ENCODE measurements at places on chromosomes 11 and 22.

DNA sequence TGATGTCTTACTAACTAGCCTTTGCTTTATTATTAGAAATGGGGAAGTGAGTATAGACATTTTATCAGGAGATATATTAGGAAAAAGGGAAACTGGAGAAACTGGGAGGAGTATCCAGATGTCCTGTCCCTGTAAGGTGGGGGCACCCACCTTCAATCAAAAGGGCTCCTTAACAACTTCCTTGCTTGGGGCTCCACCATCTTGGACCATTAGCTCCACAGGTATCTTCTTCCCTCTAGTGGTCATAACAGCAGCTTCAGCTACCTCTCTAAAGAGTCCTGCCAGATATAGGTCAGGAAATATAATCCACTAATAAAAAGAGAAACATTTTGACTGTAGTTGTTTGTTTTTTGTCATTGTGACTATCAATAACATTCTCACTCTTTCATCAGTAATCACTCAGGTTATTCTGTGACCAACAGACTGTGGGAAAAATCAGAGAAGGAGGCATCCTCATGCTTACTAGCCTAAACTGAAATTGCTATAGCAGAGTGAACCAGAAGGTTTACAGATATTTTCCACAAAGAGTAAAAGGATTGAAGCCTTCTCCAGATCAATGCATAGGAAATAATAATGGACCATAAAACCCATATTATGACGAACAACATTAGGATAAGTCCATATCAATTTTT, 10.4 kb downstream of the OR51B4 start:
- DNase-seq, result no peak

GRCh38 chr11:119108146-119108856, 1.2 kb downstream of the C2CD2L start:
- peak; percentile 45 for DNase-seq

GRCh38 chr22:39405346-39406085, 5.9 kb downstream of the TAB1 start:
- DNase-seq, result no peak

- peak; percentile 54 for DNase-seq
Measured at GRCh38 chr11:65225279-65226102, 36.3 kb upstream of the POLA2 start.

DNA sequence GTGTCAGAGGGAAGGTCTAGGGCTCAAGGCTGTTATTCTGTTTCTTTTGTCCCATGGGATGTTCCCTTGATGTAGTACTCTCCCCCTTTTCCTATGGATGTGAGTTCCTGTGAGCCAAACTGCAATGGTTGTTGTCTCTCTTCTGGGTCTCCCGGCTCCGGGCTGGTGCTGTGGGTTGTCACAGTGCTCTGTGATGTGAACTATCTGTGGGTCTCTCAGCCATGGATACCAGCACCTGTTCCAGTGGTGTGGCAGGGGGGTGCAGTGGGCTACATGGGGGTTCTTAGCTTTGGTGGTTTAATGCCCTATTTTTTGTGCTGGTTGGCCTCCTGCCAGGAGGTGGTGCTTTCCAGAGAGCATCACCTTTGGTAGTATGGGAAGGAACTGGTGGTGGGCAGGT, 941.1 kb downstream of the KCNA4 start:
- DNase-seq, result no peak

- no peak for DNase-seq
Measured at GRCh38 chr22:44972363-44973083, 37.3 kb downstream of the PHF21B start.

DNA sequence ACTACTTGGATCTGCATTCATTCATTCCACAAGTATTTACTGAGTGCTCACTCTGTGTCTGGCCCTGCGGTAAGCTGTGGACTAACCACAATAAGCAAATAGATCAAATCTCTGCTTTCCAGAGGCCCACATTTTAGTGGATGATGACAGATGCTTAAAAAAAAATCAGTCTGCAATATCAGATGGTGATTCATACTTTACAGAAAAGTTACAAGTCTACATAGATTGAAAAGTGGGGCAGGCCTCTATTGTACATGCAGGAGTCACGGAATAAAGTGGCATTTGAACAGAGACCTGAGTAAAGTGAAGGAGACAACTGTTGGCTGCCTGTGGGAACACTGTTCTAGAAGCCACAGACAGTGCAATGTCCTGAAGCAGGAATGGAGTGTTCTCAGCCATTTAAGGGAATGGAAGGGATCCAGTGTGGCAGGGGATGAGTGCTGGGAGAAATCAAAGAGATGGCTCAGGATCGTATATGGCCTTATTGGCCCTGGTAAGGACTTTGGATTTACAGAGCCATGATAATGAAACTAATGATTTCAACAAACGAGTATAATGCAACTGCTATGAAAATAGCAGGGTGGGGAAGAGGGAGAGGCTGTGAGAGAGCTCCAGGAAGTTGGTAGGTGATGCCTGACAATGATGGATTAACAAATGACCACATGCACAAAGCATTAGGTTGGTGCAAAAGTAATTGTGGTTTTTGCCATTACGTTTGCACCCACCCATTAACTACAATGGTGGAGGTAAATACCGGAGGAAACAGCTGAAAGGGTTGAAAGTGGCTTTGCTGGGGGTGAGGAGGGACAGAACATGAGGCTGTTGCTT, 31.1 kb downstream of the TMEM45B start:
- peak; percentile 58 for DNase-seq

GRCh38 chr11:331358-332060, 10.8 kb upstream of the IFITM3 start:
- DNase-seq, result no peak

- DNase-seq, result peak; percentile 38
Measured at GRCh38 chr11:73384872-73385689, 8.9 kb downstream of the RELT start.

DNA sequence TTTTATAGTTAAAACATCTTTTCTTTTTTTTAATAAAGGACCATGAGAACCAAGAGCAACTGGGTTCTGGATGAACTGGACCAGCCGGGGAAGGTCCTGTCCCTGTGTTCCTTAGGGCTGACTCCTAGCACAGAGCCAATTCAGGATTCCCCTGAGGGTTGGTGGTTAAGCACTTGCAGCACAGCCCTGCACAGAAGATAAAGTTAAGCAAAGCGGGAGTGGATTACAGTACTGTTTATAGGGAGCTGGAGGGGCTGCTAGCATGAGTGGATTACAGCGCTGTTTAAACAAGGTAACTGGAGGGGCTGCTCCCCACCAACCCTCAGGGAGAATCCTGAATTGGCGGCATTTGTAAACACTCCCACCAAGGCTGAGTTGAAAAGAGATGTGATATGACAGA, 90.6 kb downstream of the CELSR1 start:
- DNase-seq, result no peak

DNA sequence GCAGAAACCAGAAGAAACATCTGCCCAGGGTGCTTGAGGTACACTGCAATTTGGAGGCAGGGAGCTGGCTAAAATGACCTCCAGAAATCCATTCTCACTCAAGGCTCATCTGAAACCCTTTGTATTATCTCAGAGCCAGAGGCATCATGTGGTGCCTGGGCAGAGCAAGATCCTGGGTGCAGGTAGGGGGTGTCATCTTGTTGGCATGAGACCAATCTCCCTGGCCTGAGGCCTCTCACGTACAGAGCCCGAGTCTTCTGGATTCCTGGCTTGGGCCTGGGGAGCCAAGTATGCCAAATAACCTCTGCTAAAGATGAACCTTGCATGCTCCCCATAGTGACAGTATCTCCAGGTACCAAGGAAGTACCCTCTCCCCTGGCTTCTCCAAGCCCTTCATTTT, 2.4 kb downstream of the LMO1 start:
- no peak for DNase-seq

GRCh38 chr11:60831501-60832079, 10.3 kb upstream of the CCDC86 start:
- no peak for DNase-seq

DNA sequence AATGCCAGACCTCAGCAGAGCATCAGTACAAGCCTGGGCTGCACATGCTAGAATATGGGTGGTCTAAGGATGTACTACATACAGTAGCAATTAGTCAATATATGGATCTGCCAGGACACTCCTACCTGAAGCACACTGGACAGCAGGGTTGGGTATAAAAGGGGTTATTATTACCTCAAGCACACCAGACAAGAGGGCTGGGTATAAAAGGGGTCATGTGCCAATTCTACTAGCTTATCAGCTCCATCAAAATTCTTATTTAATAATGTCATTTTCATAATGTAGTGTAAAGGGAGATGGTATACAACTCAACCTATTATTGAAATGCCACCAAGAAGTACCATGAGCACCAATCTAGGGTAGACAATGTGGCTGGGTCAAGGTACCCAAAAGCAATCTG, 44.7 kb upstream of the PRODH start:
- no peak for DNase-seq

DNA sequence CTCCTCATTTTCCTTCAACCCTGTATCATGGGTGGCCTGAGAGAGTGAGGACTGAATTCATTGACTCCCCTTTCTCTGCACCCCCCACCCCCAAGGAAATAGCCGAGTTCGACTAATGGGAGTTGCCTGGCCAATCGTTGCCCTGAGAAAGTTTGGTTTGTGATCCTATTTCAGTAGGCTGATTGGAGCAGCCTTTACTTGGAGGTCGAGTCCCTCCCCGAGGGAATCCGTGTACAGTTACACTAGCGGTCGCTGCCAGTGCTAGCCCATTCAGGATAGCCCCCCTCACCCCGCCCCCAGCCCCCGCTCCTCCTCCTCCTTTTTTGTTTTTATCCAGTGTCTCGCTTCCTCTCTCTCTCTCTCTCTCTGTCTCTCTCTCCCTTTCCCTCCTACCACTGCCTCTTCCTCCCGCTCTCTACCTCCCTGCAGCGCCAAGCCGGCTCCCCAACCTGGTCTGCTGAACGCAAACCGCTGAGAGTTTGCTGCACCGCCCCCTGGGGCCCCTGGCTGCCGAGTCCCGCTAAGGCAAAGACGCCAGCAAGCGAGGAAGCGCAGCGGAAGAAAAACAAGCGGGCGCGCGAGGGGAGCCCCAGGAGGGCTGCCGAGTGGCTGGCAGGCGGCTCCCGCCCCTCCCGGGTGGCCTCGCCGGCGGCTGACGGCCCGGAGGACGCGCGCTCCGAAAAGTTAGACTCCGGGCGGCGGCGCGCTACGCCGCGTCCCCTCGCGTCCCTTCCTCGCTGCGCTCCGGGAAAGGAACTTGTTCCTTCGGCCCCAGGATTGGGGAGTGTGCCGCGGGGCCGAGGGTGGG, at the start of gene GRAMD1B:
Gene GRAMD1B, plus strand, starts transcription at position 357 of the 808 bp plus-strand sequence. CDS start 524 bp downstream, outside the sequence.
- DNase-seq, result peak; percentile 72

DNA sequence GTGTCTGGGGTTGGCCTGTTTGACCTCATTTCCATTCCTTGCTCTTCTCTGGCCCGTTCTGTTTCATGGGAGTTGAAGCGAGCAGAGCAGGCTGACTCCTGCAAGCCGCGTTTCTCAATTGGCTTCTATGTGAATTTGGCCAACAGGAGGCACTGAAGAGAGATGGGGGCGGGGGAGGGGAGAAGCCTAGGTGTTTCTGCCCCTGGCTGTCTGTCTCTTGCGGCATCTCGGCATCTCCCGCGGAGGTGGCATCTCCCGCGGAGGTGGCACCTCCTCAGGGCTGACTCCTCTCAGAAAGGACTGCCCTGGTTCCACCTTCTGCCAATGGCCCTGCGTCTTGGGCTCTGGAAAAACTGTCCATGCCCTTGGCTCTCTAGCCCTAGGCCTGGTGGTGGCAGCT, 125.6 kb upstream of the CSNK2A3 start:
- no peak for DNase-seq

DNA sequence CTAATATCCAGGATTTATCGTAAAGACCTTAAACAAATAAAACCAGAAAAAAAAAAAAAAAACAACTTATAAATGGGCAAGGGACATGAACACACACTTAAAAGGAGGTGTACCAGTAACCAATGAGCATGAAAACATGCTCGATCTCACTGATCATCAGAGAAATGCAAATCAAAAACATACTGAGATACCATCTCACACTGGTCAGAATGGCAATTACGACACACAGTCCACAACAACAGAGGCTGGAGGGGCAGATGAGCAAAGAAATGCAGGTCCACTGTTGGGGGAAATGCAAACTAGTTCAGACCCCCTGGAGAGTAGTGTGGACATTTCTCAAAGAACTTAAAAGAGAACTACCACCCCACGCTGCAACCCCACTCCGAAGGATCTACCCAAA, 13.2 kb downstream of the RGL4 start:
- DNase-seq, result no peak

GRCh38 chr11:111604392-111605009, 2.3 kb downstream of the SIK2 start:
- peak; percentile 32 for DNase-seq

DNA sequence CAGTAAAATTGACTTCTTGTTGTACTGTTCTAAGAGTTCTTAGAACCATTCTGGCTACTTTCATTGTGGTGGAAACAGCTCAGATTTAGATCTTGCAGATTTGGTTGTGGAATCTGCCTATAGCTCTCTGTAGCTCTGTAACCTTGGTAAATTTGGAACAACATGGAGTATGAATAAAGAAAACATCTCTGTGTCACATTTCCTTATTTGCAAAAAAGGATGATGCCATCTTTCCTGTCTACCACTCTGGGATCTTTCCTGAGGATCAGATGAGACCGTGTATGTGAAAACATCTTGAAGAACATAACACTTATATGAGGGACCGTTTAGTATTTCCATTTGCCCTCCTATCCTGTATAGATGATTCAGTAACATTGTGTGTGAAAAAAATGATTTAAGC, 9.1 kb downstream of the ACRV1 start:
- no peak for DNase-seq

GRCh38 chr11:126157326-126158030, 54.0 kb downstream of the RPUSD4 start:
- DNase-seq, result no peak

GRCh38 chr11:86449993-86450629, 75.4 kb downstream of the CCDC81 start:
- DNase-seq, result no peak

- no peak for DNase-seq
Measured at GRCh38 chr11:118247041-118247440, 5.1 kb downstream of the MPZL3 start.

DNA sequence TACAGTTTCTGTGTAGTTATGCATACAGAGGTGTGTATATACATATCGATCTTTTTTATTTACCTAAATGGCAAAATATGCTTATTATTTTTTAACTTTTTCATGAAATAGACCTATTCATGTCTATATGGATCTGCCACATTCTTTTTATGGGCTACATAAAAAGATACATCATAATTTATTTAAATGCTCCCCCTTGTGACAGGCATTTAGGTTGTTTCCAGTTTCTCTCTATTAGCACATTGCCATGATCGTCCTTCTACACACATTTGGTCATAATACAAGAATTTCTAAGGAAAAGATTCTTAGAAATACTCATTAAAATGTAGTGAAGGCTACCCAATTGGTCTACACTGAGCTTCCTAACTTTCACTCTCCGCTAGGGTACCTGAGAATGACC, 1067.4 kb downstream of the OPCML start:
- no peak for DNase-seq

DNA sequence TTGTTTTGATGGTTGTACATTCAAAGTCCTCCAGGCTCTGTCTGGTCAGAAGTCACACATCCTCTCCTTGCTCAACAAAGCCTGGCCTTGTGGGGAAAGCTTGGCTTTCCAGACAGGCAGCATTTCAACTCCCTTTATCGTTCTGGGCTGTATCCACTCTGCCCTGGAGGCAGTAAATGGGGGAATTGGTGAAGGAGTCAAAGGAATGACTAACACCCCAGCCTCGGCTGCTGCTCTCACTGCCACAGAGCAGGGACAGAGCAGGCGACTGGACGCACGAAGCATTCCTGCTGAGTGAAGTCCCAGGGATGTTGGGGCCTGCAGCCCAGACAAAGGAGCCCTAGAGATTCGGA, 52.8 kb downstream of the WNT11 start:
- DNase-seq, result no peak

- DNase-seq, result no peak
Measured at GRCh38 chr11:76365038-76365679, 15.8 kb downstream of the THAP12 start.

All from CD4-positive, alpha-beta T cell treated with Interleukin-6 at 100 ng/mL for 8 hours (primary cell).